ENCODE measurements at places on chromosomes 11 and 22. TPM values are rescaled to one million over a fixed set of nuclear protein-coding genes. Genes with fewer than 3 reads are reported as not detected.
A peak's percentile ranks its signal among the peaks of the same experiment; 100 is the strongest.

The MMP8 gene
- not detected for total RNA-seq

DNA sequence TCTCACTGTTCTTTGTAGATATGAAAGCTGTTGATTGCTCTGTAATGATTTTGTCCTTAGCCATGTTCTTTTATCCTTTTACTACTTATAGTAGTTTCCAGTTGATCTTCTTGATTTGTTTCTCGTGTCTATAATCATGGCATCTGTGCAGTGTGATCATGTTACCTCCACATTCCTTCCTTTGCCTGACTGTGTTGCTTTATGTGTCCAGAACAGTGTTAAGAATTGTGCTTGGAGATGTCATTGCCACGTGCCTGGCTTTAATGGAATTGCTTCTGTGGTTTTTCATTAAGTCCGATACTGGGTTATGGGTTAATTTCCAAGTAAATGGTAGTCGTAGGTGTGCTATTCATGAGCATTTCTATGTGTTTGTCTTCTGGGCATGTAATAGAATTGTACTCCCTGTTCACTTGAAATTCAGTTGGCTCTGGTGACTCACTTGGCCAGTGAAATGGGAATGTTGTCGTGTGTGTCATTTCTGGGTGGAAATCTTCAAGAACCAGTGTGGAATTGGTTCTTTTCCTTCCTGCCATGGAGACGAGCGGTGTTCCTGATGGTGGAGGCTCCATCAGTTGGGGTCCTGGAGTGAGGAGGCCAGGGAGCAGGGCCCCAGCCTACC lies 6.8 kb downstream of the GTSE1 start:
- DNase-seq, result no peak

DNA sequence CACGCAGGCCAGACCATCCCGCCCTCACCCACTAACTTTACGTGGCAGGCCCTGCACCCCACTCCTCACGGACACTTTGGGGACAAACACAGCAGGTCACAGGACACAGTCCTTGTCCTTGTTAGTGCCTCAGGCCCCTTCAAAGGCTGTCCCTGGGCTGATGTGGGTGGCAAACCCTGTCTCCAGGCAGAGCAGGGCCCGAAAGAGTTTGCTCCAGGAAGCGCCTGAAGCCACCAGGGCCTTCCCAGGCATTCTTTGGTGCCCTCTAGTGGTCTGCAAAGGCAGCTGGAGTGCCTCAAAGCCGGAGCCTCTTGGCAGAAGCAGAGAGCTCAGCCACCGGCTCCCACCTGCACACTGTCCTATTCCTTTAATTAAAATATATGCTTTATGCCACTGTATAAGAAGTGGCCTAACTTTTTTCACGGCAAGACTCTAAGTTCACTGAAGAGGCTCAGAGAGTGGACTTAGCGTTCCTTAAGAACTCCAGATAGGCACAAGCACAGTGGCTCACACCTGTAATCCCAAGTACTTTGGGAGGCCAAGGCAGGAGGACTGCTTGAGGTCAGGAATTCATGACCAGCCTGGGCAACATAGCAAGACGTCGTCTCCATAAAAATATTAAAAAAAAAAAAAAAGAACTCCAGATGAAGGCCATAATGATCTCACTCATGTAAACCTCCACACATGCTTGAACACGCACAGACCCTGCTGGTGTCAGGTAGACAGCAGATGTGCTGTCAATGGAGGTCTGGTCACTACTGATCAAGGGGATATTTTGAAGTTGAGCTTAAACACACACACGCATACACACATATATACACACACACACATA lies 11.1 kb downstream of the TXN2 start:
- peak; percentile 87 for DNase-seq

DNA sequence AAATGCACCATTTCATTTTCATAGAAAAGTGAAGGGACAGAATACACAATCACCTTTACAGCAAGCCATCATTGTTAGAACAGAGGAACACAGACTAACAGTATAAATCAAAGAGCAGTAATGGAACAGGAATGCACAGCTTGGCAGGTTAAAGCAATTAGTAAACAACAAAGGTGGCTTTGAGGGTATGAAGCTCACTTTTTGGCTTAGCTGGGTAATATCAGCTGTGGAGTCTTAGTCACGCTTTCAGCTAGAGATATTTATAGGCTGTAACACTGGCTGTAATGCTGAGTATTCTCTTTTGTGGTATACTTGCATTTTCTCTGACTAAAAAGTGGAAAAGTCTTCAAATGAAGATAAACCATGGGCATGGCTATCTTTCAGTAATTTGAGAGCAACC lies 1780.5 kb downstream of the LRRC4C start:
- DNase-seq, result no peak

GRCh38 chr22:41799486-41800347 lies 762 bp upstream of the CCDC134 start:
- DNase-seq, result peak; percentile 25

DNA sequence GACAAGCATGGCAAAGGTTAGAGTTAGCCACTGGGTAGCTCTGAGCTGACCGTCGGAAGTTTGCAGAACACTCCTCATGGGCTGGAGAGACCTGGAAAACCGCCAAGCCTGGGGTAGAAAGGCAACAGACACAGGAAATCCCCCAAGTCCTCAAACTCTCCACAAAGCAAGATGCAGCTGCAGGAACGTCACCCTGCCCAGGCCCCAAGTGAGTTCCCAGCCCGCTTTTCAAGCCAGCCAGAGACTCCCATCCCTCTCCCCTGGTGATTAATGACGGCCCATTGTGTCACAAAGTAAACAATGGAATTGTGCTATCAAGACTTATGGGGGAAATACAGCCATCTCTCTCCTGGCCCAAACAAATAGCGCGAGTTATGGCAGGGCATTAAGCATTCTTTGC lies 633.0 kb downstream of the TBC1D22A start:
- DNase-seq, result no peak

DNA sequence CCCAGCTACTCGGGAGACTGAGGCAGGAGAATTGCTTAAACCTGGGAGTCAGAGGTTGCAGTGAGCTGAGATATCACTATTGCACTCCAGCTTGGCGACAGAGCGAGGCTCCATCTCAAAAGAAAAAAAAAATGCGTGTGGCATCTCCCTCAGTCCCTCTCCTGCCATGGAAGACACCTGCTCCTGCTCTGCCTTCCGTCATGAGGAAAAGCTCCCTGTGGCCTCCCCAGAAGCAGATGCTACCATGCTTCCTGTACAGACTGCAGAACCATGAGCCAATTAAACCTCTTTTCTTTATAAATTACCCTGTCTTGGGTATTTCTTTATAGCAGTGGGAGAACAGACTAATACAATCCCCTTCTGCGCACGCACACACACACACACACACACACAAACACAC lies 249.4 kb downstream of the MN1 start:
- DNase-seq, result no peak

DNA sequence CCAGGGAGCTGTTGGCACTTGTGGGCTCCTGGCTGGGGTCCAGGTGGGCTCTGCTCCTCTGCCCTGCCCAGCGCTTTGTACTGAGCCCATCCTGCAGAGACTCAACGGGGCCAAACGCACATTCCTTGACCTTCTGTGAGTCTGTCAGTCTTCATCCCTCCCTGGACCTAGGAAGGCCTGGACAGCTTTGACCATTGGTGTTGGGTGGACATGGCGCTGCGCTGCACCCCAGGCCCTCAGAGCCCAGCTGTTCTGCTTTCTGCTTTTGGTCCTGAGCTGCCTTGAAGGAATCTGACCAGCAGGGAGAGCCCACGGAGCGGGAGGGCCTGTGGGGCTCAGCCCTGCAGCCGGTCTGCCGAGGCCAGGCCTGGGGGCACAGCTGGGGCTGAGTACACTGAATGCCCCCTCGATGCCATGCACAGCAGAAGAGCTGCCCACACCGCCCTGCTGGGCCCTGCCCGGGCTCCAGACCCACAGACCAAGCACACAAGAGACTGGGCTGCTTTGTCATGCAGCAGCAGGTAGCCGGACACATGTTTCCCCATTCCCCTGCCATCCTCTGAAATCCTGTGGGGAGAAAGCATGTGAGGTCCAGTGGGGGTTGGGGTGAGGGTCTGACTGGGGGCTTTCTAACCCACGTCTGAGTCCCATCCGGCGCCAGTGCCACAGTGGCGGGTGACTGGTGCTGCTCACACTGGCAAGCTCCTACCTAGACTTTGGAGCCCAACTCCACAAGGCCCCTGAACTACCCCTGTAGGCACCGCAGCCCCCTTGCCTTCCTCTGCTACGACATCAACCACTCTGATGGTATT lies 24.1 kb upstream of the CCDC188 start:
- DNase-seq, result no peak

DNA sequence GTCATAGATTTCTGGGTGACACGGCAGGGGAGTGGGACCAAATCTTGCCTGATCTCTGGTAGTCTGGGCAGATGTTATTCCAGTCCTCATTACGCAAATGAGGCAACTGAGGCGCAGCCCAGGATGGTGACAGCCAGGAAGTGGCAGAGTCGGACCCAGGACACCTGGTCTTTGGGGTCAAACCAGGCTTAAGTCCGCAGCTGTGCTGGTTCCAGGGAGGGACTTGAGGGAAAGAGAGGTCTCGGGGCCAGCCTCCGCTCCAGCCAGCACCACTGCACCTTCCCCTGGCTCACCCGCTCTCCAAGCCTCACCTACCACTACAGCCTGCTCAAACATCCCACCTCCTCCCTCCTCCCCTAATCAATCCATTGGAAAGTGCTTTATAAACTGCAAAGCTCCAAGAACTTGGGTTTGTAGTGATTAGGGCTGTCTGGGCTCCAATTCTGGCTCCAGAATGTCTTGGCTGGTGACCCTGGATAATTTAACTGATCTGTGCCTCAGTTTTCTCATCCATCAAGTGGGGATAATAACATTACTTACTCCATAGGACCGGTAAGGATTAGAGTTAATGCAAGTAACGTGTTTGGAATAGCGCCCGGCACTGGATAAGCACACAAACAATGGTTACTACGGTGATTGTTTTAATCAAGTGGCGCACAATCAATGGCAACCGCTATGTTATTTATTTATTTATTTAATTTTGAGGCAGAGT lies 526 bp upstream of the PNPLA5 start:
- no peak for DNase-seq

- peak; percentile 38 for DNase-seq
These were observed 19.9 kb downstream of the PACSIN2 start for GRCh38 chr22:42994917-42995562.

The CDC42EP2 gene
- 7.1 TPM for total RNA-seq

GRCh38 chr11:121105481-121106195 lies 4.6 kb downstream of the TECTA start:
- DNase-seq, result no peak

- DNase-seq, result no peak
These were observed 100.0 kb downstream of the TMEM135 start for GRCh38 chr11:87137711-87138110.

- peak; percentile 56 for DNase-seq
These were observed 15.1 kb downstream of the TBC1D22A start for GRCh38 chr22:46777609-46777970.

The ZNF70 gene
- 2.8 TPM for total RNA-seq

The SLC7A4 gene
- not detected for total RNA-seq

The CD3G gene
- total RNA-seq, result not detected

GRCh38 chr11:72396041-72396440 lies 38.3 kb downstream of the CLPB start:
- DNase-seq, result no peak

- DNase-seq, result no peak
These were observed 22.6 kb upstream of the SORL1 start for GRCh38 chr11:121429556-121429955.

DNA sequence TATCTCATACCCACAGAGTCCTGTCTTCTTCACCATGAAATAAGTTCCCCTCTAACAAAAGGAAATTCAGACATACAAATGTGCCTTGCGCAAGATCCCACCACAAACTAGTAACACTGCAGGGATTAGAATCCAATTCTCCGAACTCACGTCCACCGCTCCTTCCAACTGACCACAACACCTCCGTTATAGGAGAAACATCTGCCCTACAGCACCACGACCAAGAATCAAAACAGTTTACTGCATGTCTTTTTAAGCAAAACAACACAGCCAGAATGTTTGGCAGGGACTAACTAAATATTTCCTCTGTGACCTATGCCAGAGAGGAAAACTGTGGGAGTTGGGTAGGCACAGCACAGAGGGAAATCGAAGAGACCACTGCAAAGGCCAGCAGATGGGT lies 72.7 kb upstream of the AKIP1 start:
- no peak for DNase-seq

GRCh38 chr22:37186228-37186996 lies 1.6 kb downstream of the C1QTNF6 start:
- DNase-seq, result no peak

DNA sequence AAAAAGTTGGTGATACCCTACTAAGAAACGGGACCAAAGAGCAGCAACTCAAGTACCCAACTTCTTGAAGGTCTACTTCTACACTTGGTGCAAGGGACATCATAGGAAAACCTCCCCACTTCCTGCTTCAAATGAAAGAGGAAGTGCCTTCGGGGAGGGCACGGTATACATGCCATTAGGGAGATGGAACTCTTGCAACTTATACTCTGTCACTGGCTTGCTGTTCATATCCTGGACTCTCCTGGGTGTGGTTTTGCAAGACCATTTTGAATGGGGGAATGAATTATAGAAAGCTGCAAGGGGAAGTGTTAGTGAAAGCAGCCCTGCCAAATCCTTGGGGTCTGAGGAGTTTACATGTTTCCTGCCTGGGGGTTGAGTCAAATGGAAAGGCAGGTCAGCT lies 41.9 kb downstream of the CSNK2A3 start:
- DNase-seq, result no peak

DNA sequence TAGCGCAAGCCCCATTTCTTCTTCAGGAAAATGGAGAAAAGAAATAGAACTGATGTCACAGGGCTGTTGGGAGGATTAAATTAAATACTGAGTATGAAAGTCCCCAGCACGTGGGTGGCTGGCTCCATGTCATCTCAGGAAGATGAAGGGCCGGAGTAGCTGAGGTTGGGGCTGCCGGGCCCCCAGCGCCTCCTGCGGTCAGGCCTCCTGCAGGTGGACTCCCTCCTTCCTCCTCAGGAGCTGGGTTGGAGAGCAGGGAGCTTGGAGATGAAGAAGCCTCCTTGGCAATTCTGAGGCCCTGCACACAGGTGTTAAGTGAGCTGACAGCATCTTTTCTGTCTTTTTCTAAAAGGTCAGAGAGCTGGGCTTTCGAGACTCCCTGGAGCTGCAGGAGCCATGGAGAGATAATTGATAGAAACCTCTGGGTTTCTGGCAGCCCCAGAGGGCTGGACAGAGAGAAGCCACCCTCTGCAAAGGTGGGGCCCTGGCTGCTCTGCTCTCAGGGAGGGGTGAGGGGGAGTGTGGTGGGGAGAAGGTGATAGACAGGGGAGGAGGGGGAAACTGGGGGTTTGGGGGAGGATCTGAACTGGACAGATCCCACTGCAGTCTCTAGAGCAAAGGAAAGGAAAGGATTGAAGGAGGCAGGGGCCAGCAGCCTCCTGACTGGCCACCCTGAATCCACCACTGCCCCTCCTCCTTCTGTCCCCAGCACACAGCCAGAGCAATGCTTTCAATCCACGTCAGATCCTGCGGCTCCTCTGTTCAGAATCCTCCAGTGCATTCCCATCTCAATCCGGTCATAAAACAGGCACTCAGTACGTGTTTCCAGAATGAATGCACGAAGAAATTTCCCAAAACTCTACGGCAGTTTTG lies 210.8 kb downstream of the CEP164 start:
- no peak for DNase-seq

All from heart left ventricle (tissue), 16 donors.